NCI-H460 (cell line): ENCODE measurements at places on chromosomes 5 and 9.

DNA sequence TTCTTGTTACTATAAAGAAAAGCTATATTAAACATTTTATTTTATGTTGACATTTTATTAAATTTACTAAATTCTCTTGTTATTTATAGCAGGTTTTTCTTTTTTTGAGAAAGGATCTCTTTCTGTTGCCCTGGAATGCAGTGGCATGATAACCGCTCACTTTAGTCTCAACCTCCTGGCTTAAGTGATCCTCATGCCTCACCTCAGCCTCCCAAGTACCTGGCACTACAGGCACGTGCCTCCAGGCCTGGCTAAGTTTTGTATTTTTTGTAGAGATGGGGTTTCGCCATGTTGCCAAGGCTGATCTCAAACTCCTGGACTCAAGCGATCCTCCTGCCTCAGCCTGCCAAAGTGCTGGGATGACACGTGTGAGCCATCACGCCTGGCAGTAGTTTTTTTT lies 280.2 kb upstream of the C9orf72 start:
- DNase-seq: no peak

DNA sequence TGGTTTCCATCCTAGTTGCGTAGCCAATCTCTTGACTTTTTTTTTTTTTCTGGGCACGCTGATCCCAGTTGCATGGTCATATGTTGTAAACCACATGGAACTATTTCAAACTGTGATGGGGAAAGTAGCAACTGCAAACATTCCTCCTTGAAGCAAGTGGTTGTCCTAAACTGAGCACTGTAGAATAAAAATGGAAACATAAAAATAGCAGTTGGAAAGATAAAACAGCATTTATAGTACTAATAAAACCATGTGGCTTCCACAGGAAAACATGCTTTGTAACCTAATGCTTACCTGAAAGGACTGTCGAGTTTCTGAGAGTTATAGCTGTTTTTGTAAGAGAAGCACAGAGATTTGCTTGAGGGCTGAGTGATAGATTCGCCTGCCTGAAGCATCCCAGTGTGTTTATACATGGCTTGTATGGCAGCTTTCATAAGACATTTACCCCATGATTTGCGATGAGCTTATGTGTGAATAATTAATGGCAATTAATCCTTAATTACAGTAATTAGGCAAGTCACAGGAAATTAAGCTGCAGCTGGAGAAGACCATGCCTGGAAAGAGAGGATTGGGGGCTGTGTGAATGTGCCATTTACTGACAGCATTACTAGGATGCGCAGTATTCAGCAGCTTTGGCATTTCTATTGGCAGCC lies 136.5 kb downstream of the PBX3 start:
- DNase-seq: no peak

- DNase-seq: peak; percentile 38
Measured at GRCh38 chr9:34994260-34994899, 4.8 kb downstream of the DNAJB5 start.

DNA sequence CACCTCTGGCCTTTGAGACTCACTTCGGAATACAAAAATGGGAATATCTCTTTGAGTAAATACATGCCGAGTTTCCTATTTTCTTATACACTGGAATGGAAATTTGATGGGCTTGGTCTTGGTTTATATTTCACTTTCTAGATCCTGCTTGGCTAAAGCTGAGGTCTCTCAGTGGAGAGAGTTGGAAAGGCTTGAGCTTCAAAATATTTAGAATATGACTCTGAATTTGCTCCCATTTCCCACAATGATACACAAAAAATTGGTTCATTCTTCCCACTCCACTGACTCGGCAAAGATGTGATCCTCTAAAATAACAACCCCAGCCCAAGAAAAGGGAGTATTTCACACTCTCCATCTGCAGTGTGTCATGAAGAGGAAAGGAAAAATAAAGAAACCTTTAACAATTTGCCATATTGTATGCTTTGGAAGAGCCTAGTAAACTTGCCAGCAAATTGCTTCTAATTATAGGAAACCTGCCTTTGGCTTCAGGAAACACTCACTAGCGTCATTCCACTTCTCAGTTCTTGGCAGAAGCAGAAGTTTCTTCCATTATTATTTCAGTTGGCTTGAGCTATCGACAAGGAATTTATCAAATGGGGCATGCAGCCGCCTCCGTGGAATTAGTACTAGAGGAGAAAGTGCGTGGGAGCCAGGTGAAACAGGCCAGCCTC lies 302.9 kb downstream of the NSG2 start:
- no peak for DNase-seq

DNA sequence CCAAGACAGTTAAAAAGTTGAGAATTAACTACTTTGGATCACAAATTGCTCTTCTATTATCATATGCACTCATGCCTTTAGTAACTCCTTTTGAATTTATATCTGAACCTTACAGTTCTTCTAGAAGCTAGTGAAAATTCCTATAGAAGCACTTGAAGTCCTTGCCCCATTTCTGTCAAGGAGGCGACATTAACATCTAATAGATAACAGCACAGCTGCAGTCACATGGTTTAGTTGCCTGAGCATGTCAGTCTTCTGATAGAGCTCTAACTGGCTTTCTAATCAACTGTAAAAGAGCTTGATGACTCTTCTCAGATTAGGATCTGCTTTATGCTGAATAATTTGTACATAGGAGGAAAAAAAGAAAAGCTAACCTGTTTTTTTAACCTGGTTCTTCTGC lies 9.0 kb downstream of the RFESD start:
- DNase-seq: no peak

DNA sequence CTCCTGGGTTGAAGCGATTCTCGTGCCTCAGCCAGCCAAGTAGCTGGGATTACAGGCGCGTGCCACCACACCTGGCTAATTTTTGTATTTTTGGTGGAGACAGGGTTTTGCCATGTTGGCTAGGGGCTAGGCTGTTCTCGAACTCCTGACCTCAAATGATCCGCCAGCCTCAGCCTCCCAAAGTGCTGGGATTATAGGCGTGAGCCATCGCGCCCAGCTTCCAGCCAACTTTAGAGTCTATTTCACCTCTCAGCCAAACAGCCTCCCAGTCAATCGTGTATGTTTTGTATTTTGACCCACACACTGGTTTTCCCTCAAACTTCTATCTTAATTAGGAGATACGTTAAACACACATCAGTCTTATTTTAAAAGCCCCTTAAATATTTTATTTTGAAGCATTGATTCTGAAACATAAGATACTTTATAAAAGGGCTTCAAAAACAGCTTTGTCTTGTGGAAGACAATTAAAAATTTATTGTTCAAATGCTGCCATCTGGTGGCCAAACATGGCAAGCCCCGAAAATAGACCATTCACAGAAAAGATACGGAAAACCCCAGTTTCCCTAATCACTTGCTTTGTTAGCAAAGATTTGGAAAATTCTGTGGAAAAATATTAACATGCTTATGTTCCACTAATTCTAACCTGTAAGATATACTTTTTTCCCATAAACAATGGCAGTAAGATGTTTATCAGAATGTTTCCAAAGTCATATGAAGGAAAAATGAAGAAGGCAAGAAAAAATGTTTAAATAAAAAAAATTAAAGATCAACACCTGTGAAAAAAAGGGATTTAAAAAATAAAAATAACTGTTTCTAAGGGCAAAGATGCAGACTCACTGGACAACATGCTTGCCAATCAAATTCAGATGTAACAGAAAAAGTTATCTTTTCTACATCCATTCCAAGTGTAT lies 33.1 kb downstream of the APTX start:
- peak; percentile 21 for DNase-seq

GRCh38 chr5:119453040-119453373 lies 710 bp downstream of the HSD17B4 start:
- peak; percentile 3 for DNase-seq

GRCh38 chr5:157225469-157226422 lies 40.2 kb upstream of the CYFIP2 start:
- no peak for DNase-seq

DNA sequence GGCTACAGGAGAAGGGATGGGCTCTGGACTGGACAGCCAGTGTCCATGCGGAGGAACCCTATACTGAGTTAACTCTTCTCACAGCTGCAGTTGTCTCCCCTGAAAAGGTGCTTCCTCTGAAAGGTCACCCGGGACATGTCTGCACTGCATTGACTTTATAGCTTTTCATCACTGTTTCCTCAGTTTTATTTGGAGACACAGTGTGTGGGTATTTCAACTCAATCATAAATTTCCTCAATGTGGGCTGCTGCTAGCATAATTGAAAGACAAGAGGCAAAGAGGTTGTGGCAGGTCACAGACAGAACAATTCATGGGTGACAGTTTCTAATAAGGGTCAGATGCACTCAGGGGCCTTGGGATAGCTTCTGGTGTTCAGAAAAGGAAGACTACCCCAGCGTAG lies 336.8 kb downstream of the KDM4C start:
- no peak for DNase-seq

DNA sequence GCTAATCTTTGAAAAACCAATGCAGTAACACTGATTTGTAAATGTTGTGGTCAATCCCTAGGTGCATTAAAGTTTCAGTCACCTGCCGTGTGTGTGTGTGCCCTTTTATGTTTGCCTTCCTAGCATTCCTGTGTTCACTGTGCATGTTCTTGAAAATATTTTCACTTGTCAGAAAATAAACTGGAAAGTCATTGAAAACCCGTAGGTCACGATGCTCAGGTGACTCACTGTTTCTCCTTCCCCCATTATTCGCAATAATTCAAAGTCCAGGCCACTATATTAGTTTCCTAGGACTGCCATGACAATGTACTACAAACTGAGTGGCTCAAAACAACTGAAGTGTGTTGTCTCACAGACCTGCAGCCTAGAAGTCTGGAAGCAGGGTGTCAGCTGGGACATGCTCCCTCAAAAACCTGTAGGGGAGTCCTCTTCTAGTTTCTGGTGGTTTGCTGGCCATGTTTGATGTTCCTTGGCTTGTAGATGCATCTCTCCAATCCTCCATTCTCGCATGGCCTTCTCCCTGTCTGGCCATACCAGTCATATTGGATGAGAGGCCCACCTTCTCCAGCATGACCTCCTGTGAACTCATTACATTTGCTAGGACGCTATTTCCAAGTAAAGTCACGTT lies 29.3 kb downstream of the MARVELD2 start:
- DNase-seq: no peak

GRCh38 chr9:108212184-108212583 lies 643.6 kb downstream of the ACTL7B start:
- DNase-seq: no peak

DNA sequence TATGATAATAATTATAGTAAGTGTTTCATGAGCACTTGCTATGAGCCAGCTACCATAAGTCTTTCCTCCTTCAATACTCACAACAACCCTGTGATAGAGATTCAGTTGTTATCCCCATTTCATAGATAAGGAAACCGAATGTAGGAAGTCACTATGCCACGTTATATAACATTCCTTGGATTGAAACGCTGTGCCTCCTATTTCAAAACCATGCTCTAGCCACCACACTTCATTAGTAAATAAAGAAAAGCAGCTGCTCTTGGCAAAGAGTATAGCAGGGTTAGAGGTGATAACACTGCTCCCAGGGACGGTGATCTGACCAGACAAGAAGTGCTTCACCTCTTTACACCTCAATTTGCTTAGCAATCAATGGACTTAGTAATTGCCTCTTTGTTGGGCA lies 5.5 kb downstream of the ADAMTS12 start:
- DNase-seq: no peak

DNA sequence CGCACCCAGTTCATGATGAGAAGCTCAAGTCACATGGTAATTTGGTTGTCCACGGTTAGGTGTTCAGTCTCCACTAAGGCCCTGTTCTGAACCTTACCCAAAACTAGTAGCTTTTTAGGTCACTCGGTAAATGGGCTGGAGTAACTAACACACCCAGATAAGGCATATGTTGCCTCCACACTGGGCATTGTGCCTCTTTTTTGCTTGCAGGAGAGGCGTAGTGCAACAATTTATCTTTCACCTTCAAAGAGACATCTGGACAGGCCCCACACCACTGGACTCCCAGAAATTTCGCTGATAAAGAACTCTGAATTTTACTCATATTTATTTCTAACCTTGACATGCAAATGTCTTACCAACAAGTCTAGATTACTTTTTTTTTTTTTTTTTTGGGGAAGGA lies 16.8 kb upstream of the PTGES start:
- no peak for DNase-seq

DNA sequence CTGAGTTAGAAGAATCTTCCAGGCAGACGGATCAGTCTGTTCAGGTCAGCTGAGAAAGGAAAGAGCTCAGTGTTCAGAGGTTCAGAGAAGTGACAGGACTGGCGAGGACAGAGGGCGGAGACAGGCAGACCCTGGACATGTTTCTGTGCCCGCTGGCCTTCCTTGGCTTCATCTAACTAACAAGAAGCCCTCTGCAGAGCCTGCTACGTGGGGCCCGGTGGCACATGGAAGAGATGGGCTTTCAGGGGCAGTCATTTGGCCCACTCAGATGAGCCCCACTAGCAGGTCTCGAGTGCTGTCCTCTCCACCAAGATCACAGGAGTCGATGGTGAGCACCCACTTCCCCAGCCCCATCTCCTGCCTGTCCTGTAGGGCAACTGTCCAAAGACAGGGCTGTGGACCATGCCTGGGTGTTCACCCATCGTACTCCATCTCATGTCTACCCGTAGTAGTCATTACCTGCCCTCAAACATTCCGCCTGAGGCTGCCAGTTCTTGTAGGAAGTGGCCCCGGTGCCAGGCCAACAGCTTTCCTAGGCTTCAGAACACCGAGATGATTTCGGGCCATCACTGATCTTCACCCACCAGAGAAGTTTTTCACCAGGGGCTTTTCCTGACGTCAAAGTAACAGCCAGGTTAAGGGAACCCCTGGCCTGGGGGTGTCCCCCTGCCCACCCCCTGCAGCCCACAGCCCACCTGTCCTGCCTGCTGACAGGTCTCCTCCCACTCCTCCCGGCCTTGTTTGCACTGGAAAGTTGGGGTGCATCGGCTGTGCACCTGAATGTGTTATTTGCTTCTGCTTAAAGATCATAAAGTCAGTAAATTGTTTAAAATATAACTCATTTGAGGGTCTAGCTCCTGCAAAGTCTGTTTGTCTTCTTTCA lies 14.0 kb downstream of the IRX2 start:
- no peak for DNase-seq

GRCh38 chr9:94533155-94533554 lies 21.7 kb upstream of the PCAT7 start:
- DNase-seq: no peak
